ENCODE measurements at places on chromosomes 3 and 15.

DNA sequence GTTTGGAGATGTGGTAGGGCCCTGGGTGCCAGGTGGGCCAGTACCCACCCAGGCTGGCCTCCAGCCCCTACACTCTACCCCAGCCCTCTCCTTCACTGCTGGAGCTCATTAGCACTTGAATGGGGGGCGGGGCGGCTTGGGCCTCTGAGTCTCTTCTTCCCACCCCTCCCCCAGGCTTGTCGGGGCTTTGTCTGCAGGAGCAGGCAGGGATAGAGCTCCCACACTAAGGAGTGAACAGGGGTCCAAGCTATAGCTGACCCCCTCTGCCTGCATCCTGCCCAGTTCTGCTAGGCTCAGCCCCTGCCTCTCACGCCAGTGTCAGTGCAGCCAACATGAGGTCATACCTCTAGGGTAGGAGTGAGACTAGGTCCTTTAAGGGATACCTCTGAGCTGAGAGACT lies 5.2 kb downstream of the GNAI2 start:
- DNase-seq: no peak

- no peak for DNase-seq
Measured at GRCh38 chr15:33179874-33180273, 14.6 kb downstream of the FMN1 start.

DNA sequence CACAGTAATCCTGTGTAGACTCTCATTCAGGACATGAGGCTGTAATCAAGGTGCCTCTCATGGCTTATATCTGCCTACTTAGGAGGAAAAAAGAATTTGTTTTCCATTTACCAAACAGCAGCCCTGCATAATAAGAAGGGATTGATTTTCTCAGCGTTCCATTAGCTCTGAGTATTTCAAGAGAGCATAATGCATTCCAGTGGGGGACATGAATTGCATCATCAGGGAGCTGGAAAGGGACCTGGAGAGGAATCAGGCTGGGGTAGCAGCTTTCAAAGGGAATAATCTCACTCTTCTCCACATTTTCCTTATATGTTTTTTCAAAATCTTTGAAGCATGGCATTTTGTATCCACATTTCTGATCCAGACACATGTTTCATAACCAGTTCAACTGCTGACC lies 150.6 kb upstream of the ANKRD28 start:
- DNase-seq: no peak

DNA sequence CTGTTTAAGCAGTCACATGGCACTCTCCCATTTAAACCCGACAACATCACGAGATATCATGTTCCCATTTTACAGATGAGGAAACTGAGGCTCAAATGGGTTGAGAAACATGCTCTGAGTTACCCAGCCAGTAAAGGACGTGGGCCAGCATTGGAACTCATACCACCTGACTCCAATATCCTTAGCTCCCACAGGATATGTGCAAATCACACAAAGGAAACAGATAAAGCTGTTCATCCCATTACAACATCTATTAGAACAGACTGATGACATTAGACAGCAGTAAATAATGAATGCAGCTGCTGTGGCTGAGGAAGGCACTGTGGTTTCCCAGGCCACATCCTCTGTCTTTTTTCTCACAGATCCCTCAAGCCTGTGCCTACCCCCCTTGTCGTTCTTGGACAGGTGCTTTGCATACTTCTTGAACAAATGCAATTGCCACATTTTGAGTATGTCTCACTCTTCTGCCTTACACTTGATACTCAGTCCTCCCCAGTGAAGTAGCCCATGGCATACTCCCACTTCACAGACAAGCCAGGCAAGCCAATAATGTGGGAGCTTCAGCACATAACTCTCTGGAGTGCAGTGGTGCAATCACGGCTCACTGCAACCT lies 17.7 kb downstream of the FRMD4B start:
- no peak for DNase-seq

DNA sequence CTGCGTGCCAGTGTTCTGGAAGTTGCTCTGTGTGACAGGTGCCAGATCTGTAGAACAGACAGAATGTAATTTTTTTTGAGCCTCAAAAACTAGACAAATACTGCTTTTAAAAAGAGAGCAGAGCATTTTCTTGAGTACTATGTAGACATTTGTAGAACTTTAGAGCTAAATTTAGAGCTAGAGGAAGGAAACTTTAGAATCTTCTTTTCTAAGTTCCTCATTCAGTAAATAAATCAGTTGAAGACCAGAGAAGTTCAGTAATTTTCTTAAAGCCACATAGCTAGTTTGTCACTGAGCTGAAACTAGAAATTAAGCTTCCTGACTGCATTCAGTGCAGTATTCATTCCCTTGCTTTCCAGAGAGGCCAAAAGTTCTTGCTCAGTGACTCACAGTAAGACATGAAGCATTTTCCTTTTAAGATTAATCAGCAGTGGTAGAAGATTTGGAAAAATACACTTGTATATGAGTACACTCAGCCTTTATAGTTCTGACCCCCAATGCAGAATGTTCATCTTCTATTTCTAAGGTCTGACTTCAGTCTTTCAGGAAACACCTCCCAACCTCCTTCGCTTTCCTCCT lies 83.6 kb upstream of the TSEN2 start:
- no peak for DNase-seq

DNA sequence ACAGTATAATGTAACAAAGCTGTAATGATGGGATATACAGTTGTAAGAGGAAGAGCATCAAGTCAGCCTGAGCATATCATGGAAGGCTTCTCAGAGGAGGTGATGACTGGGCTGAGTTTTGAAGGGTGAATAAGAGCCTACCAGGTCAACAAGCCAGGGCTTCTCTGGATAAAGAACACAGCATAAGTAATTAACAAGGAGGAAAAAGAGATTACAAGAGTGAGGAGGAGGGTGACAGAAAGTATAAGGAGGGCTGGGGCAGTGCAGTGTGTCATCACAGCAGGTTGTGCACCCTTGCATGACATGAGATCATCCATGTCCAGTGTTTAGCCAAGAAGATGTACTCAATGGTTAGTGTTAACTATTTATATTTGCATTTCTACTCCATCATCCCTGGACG lies 16.9 kb upstream of the SPATA12 start:
- DNase-seq: no peak

DNA sequence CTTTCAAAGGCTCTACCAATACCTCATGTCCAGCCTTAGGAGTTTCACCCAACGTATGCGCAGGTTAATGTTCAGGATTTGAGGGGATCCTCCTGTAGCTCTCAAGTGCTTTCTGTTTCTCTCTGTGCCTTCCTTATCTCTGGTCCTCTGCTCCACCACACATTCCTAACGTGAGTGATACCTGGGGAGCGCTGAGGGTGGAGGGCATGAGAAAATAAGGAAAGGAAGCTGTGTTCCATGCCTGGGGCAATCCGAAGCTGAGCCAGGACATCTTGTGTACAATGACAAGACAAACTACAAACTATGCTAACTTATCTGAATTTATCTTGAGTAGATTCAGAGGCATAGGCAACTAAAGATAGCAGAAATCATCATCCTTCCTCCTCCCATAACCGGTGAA lies 136.4 kb downstream of the SST start:
- no peak for DNase-seq

GRCh38 chr3:13598201-13598600 lies 49.3 kb downstream of the FBLN2 start:
- DNase-seq: no peak

DNA sequence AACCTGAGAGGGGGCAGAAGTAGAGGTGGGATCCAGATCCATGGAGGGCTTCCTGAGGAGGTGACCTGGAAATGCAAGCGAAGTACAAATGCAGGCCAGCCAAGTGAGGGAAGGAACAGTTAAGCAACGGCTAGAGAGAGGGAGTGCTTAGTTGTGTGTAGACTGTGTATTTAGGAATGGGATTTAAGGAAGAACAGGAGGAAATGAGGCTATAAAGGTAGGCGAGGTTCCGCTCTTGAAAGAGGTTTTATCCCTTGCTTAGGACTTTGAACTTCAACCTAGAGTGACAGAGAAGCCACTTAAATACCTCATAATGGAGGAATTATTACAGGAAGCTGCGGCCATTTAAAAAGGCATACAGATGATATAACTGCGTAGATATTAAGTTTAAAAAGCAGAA lies 295.1 kb downstream of the THSD4 start:
- no peak for DNase-seq

DNA sequence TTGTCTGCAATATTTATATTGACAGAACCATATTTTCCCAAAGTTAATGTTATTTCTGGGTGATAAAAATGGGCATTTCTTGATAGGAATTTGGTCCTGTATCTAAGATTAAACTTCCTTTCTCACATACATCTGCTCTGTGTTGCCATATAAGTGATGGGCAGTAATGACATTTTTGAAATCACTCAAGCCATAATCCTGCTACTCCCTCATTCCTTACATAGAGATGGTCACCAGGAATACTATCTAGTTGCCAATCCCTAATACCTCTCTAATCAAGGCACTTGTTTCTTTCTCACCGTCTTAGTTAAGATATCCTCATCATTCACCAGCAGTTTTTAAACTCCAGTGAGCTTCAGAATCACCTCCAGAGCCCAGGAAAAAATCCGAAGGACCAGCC lies 68.4 kb downstream of the FSIP1 start:
- no peak for DNase-seq

- DNase-seq: no peak
Measured at GRCh38 chr3:170078620-170079281, 41.0 kb downstream of the GPR160 start.

- no peak for DNase-seq
Measured at GRCh38 chr15:101481917-101482525, 7.5 kb downstream of the PCSK6 start.

DNA sequence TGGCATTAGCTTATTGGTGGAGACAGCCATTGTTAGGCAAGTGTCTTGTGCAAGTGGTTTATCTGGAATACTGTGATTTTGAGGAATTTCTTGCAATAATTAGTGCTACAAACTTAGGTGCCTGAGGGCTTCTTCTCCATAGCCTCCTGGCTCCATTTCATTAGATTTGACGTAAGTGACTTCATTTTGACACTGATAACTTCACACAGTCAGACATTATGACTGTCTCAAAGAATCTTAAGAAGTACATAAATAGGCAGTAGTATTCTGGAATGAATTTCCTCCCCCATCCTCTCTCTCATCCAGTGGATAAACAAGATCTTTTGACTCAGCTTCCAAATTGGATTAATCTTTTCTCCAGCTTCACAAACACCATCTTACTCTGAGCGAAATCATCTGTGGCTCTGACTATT lies 19.0 kb downstream of the ARL14 start:
- DNase-seq: no peak

DNA sequence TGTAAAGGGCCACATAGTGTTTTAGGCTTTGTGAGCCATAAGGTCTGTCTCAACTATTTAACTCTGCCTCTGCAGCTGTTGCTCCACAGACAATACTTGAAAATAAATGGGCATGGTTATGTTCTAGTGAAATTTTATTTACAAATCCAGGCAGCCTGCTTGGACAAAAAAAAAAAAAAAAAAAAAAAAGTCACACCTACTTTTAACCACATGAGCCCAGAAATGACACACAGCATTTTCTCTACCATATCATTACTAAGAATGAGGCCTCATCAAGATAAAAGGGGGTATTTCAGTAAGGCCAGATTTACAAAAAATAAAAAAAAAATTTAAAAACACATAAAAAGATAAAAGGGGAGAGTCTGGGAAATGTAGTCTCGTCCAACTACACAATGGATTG lies 1.7 kb upstream of the NGLY1 start:
- DNase-seq: no peak

DNA sequence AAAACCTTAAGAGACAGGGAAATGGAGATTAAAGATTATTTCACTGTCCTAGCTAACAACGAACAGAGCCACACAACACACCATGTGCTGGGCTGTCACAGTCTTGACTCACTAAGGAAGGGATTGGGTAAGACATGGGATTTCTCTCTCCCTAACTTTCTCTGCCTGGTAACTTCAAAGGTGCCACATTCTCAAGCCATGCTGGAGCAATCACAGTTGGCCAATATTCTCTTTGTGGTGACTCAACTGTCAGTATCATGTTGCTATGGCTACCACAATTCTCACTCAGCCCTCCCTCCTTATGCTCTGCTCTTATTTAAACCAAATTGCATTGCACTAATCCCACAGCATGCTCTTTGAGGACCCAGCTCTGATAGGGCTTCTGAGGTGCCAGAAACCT lies 74.0 kb downstream of the OXNAD1 start:
- DNase-seq: no peak

DNA sequence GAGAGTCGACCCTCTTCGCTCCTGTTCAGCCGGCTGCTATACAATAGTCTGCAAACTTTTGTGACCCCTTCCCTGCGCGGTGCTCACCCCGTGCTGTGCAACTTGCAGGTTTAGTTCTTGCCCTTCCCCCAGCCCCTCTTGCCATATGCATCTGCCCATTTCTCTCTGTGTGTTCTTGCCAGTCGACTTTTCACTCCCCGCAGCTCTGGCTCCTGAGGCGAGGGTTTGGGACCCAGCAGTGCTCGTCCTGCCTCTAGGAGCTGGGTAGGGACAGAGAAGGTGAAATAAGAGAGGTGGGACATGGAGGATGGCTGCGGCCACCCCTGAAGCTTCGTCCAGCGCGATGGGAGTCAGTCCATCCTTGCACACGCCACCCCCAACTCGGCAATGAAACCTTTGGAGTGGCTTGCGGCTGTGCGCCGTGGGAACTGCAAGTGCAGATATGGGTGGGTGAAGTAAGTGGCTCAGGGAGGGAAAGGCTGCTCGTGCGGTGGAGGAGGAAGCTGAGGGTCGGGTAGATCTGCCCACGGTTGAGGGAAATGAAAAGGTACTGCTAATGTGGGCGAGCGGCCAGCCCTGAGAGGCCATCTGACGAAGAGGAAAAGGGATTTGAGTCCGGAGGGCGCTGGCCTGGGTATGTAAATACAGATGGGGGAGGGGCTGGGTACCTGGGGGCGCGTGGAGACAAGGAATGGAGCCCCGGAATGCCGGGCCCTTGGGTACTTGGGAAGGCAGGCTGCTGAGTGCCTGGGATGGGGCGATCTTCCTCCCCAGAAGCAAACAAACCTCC lies 1.0 kb downstream of the LRRC3B start:
- DNase-seq: peak; percentile 39

GRCh38 chr15:49290191-49290590 lies 120.1 kb downstream of the GALK2 start:
- no peak for DNase-seq

DNA sequence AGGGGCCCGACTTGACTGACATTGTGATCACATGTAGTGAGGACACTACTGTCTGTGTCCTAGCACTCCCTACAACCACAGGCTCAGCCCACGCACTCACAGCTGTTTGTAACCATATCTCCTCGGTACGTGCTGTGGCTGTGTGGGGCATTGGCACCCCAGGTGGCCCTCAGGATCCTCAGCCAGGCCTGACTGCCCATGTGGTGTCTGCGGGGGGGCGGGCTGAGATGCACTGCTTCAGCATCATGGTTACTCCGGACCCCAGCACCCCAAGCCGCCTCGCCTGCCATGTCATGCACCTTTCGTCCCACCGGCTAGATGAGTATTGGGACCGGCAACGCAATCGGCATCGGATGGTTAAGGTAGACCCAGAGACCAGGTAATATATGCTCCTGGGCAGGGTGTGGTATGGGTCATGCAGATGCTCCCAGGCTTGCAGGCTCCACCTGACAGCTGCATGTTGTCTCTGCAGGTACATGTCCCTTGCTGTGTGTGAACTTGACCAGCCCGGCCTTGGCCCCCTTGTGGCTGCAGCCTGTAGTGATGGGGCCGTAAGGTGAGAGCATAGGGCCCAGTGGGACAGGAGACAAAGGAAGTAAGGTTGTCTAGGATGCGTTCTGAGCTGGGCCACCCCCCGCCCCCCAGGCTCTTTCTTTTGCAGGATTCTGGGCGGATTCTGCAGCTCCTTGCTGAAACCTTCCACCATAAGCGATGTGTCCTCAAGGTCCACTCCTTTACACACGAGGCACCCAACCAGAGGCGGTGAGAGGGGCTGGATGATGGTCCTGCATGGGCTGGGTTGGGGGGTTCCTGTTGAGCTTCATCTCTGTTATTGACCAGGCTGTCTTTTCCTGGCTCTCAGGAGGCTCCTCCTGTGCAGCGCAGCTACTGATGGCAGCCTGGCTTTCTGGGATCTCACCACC lies 4.4 kb downstream of the DALRD3 start:
- peak; percentile 16 for DNase-seq

Data from NCI-H1417 (cell line).